Stimulated activated CD4-positive, alpha-beta T cell treated with anti-CD3 and anti-CD28 coated beads, Interleukin-1b, Interleukin-23, amount 100 ng/mL, for 48 hours (primary cell): ENCODE measurements at places on chromosomes 7 and 10.

GRCh38 chr10:28768227-28768626 is 90.9 kb downstream of the BAMBI start:
- no peak for DNase-seq

DNA sequence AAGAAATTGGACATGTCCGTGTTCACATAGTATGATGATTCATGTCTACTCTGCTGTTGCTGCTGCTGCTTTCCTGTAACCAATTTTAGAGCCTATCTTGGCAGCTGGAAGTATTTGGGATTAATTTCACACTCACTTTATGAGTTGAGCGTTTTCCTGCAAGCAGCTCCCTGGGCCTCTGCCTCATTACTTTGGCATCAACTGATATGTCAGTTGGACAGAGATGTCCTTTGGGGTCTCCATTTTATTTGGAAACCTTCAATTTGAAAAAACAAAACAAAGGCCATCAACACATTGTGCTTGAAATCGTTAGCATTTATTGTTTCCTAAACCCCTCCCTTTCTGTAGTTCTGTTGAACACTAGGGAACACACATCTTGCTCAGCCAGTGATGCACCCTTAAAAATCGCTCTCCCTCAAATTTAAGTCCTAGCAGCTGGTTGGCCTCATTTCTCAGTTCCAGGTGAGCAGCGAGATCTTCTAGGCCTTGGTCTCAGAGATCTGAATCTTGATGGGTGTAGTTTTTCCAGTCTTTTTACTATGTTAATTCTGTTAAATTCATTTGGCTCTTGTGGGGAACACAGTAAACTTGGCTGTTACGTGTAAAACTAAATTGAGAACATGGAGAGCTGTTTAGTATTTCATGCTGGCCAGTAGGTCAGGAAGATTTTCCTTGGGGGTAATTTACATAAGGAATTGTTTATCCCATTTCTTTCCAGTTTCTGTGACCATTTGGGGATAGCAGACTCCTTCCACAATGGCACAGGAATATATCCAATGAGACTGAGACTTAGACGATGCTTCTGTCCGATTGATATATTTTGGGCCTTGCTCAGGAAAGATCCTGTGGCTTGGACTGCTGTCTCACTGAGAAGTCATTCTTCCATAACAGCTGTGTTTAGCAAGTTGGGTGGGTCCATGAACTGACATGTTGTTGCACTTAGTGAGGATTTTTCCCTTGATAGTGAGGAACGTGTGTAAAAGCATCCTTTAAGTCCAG is 371.6 kb downstream of the BBS9 start:
- DNase-seq: no peak

DNA sequence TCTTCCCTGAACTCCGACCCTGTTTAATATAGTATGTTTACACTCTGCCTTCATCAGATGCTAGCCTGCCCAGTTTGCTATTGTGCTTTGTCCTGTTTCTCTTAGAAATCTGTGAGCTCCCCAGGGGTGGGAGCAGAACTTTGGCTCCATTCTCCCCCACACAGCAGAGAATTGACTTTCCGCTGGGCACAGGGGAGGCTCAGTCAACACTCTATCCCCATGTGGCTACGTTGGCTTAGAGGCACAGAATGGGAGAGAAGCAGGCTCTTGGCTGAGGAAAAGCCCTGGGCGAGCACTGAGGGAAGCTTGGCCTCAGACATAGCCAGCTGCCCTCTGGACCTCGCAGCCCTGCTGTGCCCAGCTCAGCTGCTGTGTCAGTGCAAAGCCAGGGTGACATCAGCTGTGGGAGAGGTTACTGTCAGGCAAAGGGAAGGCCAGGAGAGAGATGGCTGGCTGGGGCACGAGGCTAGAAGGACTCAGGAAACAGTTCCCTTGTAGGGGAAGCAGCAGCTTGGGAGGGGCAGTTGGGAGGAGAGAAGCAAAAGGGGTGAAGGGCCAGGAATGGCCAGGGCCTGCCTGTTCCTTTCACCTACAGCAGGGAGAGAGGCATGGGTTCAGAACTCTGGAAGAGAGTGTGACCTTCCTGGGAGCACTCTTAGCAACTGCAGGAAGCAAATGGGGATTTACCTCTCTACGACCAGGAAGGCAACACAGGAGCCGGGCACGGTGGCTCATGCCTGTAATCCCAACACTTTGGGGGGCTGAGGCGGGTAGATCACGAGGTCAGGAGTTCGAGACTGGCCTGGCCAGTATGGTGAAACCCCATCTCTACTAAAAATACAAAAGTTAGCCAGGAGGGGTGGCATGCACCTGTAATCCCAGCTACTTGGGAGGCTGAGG is 5.8 kb upstream of the SCD start:
- no peak for DNase-seq

- DNase-seq: no peak
These were observed 1.4 kb upstream of the TRIM8 start for GRCh38 chr10:102642736-102643335.

GRCh38 chr7:25091176-25091575 is 33.9 kb downstream of the CYCS start:
- no peak for DNase-seq

DNA sequence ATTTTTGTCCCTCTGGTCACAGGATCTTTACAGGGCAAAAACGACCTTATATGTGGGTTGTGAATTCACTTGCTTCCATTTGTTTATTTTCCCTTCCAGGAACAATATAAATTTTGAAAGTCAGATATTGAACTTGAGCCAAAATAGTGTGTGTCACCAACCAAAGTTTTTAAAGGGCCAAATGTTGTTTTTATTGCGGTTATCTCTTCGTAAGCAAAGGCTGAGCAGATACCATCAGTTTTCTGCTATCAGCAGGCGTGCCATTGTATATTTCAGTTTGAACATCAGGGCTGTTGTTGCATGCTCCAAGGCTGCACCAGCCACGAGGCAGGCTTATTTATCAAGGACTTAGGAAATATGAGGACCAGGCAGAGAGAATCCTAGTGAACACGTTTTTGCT is 160.3 kb downstream of the PAXIP1 start:
- DNase-seq: no peak

DNA sequence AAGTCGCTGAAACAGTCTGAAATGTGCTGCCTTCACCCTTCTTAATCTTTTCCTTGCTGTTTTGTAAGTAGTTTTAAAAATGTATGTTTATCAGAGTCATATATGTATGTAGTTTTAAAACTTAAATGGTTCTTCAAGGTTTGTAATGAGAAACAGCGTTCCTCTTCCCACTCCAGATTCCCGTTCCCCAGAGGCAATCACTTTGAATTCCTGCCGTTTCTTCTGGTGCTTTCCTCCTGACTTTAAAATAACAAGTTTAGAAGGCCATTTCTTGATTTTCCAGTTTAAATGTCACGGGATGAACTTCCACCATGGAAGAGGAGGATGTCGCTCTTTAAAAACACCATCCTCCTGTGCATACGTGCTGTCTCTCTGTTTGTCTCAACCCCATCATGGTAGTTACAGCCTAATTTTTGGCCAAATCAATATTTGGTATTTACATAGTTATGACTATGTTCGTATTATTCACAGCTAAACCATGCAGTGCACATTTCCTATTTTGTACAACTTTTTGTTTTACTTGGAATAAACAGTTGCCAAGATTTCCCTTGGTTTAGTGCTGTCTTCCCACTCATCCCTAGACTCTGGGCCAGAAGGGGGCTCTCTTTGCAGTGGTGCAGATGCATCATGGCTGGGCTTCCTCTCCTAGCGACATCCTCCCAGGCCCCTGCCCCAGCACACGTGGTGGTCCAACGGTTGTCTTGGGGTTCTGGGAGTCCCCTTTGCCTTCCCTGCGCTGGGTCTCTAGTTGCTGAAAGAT is 151.4 kb downstream of the PTPN20 start:
- no peak for DNase-seq

GRCh38 chr7:42745357-42746059 is 166.4 kb downstream of the C7orf25 start:
- peak; percentile 34 for DNase-seq

DNA sequence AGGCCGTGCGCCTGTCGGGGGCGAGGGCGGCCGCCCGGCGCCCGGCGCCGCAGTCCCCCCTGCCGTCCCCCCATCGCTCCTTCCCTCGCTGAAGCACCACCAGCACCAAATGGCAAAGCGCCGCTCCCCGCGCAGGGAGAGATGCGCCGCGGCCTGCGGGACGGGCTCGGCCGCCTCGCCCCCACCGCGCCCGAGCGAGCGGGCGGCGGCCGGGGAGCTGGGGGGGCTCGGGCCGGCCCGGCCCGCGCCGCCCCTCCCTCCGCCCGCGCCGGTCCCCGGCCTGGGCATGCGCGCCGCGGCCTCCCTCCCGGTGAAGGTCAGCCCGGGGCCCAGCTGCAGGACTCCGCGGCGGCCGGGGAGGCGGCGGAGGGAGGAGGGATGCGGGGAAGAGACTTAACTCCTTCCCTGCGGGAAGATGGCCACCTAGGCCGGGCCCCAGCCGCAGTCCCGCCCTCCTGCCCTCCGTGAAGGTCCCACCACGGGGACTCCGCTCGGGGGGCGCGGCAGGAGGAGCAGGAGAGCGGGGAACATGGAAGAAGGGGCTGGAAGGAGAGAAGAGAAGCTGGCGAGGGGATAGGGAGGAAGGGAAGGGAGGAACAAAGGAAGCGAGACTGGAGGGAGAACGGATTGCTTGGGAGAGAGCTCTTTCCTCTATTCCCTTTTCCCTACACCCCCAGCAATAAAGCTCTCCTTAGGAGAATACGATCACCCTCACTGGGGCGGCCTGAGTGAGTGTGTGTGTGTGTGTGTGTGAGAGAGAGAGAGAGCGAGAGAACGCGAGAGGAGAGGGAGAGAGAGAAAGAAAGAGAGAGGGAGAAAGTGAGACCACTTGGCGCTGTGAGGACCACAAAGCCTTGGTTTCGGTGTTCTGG is 3.4 kb upstream of the SMARCD3 start:
- no peak for DNase-seq

DNA sequence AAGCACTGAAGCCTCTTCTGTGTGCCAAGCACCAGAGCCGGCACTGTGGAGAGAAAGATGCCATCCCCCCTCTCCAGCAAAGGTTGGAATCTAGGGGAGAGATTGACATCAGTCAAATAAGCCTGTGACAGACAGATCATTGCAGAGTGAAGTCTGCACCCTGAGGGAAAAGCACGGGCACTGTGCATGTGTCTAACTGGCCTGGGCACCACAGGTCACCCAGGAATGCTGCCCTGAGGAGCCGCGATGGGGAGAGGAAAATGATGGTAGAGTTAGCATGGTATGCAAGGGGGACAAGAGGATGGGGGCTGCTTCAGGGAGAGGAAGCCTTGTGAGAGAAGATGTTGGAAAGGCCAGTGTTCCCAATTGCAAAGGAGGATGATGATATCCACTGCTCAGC is 261.0 kb downstream of the GRID1 start:
- DNase-seq: no peak

DNA sequence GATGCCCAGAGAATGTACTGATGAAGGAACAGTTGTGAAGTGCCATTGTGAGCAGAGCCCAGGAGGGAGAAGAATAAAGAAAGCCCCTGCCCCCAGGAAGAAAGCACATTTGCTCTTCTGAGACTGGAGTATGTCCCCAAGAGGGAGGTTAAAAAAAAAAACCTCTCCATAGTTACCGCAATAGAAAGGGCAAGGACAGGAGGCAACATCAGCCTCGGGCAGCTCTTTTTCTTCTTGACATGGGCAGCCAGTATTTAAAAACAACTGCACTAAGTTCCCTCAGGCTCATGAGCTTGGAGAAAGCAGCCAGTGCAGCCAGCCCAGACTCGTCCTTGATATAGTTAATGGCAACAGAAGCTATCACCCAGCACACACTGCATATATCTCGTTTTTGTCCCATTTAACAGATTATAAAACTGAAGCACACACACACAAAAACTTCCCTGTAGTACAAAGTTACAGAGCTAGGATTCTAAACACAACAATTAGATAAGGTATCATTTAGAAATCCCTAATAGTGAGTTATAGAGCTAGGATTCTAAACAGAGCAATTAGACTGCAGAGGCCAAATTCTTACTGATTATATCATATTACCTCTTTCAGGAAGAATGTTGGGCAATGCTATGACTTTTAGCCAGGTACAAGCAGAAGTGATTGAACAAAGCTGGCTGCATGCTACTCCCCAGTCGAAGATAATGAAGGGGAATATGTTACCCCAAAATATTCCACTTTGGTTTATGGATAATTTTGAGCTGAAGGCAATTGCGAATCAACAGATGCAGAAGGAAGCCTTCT is 823.5 kb downstream of the GRID1 start:
- no peak for DNase-seq

- DNase-seq: no peak
These were observed 8.8 kb upstream of the SPAM1 start for GRCh38 chr7:123916240-123916724.

GRCh38 chr7:116408166-116408565 is 91.4 kb upstream of the CAV2 start:
- no peak for DNase-seq

DNA sequence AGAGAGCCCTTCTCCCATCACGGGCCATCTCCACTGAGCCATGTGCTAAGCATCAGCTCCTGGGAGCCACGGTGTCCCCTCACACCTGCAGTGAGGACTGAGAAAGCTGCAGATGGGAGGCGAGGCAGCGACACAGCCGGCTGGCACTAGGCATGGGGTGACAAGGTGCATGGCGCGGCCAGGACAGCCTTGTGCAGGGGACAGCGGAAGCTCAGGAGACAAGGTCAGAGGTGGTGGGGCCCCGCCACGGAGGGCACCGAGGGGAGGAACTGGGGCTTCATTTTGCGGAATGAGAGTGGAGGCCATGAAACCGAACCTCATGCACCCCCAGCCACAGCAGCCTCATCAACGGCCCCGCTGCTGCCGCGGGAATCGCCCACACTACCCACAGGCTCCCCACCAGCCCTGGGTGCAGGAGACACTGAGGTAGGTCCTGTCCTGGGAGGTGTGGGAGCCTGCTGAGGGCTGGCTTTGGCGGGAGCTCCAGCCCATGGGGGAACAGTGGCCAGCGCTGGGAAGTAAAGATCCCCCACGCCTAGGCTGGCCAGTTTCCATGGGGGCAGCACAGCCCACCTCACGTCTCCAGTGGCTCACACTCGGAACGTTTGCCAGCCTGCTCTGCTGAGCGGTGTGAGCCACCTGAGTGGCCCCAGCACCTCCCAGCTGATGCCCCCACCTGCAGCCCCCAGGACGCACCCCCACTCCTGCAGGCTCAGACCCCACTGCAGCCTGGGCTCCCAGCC is 71.2 kb upstream of the INSIG1 start:
- DNase-seq: no peak

GRCh38 chr7:47428052-47428767 is 153.7 kb downstream of the TNS3 start:
- DNase-seq: no peak

- DNase-seq: no peak
These were observed 101.2 kb upstream of the KLF6 start for GRCh38 chr10:3886191-3886590.

- no peak for DNase-seq
These were observed 33.2 kb upstream of the PAPSS2 start for GRCh38 chr10:87626422-87626892.

DNA sequence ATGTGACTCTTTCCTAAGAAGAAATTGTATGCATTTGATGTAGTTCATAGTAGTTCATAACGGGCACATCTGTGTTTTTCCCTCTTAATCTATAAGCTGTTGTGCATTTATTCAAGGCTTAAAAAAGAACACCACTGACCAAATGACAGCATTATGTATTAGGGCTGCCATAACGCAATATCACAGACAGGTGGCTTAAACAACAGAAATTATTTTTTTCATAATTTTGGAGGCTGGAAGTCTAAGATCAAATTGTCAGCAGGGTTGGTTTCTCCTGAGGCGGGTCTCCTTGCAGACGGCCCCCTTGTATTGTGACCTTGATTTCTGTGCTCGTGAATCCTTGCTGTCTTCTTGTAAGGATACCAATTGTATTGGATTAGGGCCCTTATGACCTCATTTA is 627 bp upstream of the SSMEM1 start:
- DNase-seq: no peak
